CD4-positive, alpha-beta T cell (primary cell): ENCODE measurements at places on chromosomes 11 and 22.

DNA sequence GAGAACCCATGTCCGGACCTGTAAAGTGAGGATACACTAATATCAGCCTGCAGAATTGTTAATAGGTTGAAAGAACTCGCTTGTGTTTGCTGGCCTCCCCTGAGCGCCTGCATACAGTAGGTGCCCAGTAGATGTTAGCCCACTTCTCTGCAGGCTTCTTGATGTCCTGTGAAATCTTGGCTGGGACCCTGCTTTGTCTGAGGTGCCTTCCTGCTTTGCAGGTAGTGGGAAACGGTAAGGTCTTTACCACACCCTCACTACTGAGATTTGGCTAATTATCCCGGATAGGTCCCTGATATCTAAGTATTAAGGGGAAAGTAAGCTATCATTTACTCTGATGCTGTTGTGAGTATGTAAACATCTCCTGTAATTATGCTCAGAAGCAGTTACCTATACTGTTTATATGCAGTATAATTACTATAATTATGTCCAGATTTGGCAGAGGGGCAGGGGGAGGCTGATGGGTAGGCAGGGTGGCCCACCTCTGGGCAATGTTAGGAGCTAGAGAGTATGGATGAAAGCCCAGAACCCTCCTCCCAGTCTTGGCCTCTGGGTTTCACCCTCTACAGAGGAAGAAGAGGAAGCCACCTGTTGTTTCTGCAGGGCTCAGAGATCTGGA, 1.2 kb upstream of the ARRB1 start:
- H3K27me3 ChIP-seq = no peaks in the 10 kb centered on the region
- H3K4me3 ChIP-seq = peak overlapping the region; percentile 74
- peaks cover 52% of the 10 kb centered on the region for H3K4me1 ChIP-seq
- no peak for DNase-seq
- no peaks in the 10 kb centered on the region for H3K36me3 ChIP-seq

- no peak overlapping the region for H3K4me3 ChIP-seq
- H3K4me1 ChIP-seq = no peaks in the 10 kb centered on the region
- no peak for DNase-seq
- H3K27ac ChIP-seq = no peak overlapping the region
- no peaks in the 10 kb centered on the region for H3K27me3 ChIP-seq
Measured at GRCh38 chr11:70174547-70175235, 28.4 kb upstream of the FADD start.

GRCh38 chr22:31398231-31398630, 1.2 kb upstream of the DRG1 start:
- peaks cover 3% of the 10 kb centered on the region for H3K36me3 ChIP-seq
- no peaks in the 10 kb centered on the region for H3K27me3 ChIP-seq
- no peak overlapping the region for H3K27ac ChIP-seq
- H3K4me3 ChIP-seq = no peak overlapping the region

DNA sequence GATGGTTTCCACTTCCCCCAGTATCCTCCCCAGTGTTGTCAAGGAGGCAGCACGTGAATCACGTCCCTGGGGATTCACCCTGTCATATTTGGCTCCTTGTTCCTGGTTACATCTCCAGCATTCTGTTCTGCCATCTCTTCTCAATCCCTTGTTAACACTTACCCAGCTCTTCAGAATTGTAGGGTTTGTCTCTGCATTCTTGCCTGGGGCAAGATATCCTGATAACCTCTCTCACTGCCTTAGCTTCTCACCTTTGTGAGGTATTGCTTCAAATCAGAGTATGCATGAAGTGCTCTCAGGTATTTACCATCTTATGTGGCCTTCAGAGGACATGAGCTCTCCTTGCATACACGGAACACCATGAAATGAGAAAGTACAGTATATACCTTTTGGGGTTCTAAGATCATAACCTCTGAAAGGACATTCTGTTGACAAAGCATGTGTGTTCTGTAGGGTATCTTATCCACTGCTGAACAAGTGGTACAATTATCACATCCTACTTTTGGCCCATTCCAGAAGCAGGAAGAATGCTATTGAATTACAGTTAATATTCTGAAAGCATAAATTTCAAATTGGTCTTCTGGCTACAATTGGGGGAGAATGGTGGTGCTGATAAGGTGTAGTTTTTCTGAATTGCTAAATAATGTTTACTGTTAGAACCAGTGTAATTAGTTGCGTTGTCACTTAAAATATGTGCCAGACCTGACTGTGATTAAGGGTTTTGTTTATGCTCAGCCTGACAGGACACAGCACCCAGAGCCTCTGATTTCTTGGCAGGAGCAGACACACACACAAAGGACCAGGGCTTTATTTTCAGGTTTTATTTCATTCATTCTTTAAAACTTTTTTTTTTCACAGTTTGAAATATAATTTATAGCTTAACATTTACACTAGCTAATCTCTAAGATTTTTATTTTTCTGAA, 32.7 kb downstream of the VSTM5 start:
- H3K4me3 ChIP-seq = no peak overlapping the region
- DNase-seq = no peak
- H3K27me3 ChIP-seq = no peaks in the 10 kb centered on the region
- peaks cover 30% of the 10 kb centered on the region for H3K36me3 ChIP-seq
- no peak overlapping the region for H3K27ac ChIP-seq

GRCh38 chr11:122848186-122848585, 9.9 kb downstream of the CRTAM start:
- no peaks in the 10 kb centered on the region for H3K27me3 ChIP-seq
- H3K4me3 ChIP-seq = no peak overlapping the region
- H3K4me1 ChIP-seq = peaks cover 36% of the 10 kb centered on the region

GRCh38 chr11:73597956-73598718, at the start of gene FAM168A:
Gene FAM168A (minus strand): TSS chr11:73598112. CDS start chr11:73468474, 129,638 bp downstream.
- H3K36me3 ChIP-seq = no peaks in the 10 kb centered on the region
- H3K4me3 ChIP-seq = peak within 1 kb of the TSS; percentile 84
- peak within 1 kb of the TSS; percentile 77 for H3K27ac ChIP-seq
- no peaks in the 10 kb centered on the region for H3K27me3 ChIP-seq

- H3K27me3 ChIP-seq = no peaks in the 10 kb centered on the region
- H3K4me3 ChIP-seq = no peak overlapping the region
- no peaks in the 10 kb centered on the region for H3K36me3 ChIP-seq
Measured at GRCh38 chr11:44709281-44709562, 17.5 kb upstream of the TSPAN18 start.

- no peak overlapping the region for H3K27ac ChIP-seq
- no peaks in the 10 kb centered on the region for H3K36me3 ChIP-seq
- DNase-seq = no peak
- peaks cover 36% of the 10 kb centered on the region for H3K27me3 ChIP-seq
Measured at GRCh38 chr11:134406264-134407185, 5.5 kb downstream of the B3GAT1 start.

GRCh38 chr11:22130462-22131053, 62.3 kb upstream of the ANO5 start:
- H3K4me1 ChIP-seq = no peaks in the 10 kb centered on the region
- no peaks in the 10 kb centered on the region for H3K36me3 ChIP-seq
- no peak for DNase-seq
- no peak overlapping the region for H3K4me3 ChIP-seq
- no peak overlapping the region for H3K27ac ChIP-seq
- H3K27me3 ChIP-seq = no peaks in the 10 kb centered on the region

- no peak for DNase-seq
- no peak overlapping the region for H3K4me3 ChIP-seq
- H3K36me3 ChIP-seq = no peaks in the 10 kb centered on the region
- no peak overlapping the region for H3K27ac ChIP-seq
- peaks cover 12% of the 10 kb centered on the region for H3K27me3 ChIP-seq
Measured at GRCh38 chr11:8021920-8022319, 34.8 kb downstream of the EIF3F start.

DNA sequence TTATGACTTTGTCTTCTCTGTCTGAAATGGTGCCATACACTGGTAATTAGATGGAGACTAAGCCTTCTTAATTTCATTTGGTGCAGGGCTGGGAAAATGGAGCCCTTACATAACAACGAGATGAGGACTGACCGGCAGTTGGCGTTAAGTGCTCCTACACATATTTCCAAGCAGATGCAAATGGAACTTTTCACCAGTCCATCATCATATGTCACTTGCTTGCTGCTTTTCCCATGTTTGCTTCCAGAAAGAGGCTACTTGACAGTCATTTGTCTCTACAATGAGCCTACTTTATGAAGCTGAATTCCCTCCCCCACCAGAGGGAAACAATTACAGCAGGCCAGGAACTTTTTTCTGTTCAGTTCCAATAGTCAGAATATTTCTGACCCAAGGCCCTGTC, 32.6 kb downstream of the SVIP start:
- no peaks in the 10 kb centered on the region for H3K36me3 ChIP-seq
- no peaks in the 10 kb centered on the region for H3K4me1 ChIP-seq
- no peak overlapping the region for H3K27ac ChIP-seq
- DNase-seq = no peak

GRCh38 chr11:132220474-132220873, 850.1 kb downstream of the NTM start:
- no peak overlapping the region for H3K27ac ChIP-seq
- H3K27me3 ChIP-seq = no peaks in the 10 kb centered on the region
- DNase-seq = no peak
- H3K4me3 ChIP-seq = no peak overlapping the region
- H3K36me3 ChIP-seq = no peaks in the 10 kb centered on the region
- no peaks in the 10 kb centered on the region for H3K4me1 ChIP-seq

DNA sequence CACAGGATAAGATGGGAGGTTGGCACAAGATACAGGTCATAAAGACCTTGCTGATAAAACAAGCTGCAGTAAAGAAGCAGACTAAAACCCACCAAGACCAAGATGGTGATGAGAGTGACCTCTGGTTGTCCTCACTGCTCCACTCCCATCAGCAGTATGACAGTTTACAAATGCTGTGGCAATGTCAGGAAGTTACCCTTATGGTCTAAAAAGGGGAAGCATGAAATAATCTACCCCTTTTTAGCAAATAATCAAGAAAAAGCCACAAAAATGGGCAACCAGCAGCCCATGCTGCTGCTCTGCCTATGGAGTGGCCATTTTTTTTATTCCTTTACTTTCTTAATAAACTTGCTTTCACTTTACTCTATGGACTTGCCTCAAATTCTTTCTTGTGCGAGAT, 8.7 kb upstream of the PIWIL4 start:
- DNase-seq = no peak
- H3K4me3 ChIP-seq = no peak overlapping the region
- H3K36me3 ChIP-seq = no peaks in the 10 kb centered on the region
- H3K27me3 ChIP-seq = no peaks in the 10 kb centered on the region
- no peak overlapping the region for H3K27ac ChIP-seq

DNA sequence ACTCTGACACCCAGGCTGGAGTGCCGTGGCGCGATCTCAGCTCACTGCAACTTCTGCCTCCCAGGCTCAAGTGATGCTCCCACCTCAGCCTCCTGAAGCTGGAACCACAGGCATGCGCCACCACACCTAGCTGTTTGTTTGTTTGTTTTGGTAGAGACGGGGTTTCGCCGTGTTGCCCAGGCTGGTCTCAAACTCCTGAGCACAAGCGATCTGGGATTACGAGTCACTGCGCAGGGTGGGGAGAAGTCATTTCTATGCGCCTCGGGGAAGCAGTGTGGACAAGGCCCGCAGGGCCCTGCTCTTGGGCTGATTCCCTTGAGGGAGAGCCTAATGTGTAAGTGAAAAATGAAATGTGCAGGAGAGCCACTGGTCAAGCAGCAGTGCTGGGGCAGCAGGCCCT, 19.6 kb upstream of the SEPTIN5 start:
- H3K27ac ChIP-seq = no peak overlapping the region
- no peak overlapping the region for H3K4me3 ChIP-seq
- H3K27me3 ChIP-seq = no peaks in the 10 kb centered on the region
- H3K36me3 ChIP-seq = no peaks in the 10 kb centered on the region
- no peaks in the 10 kb centered on the region for H3K4me1 ChIP-seq

GRCh38 chr11:44585421-44585820, 20.0 kb downstream of the CD82 start:
- DNase-seq = no peak
- no peak overlapping the region for H3K4me3 ChIP-seq
- peaks cover 60% of the 10 kb centered on the region for H3K36me3 ChIP-seq
- H3K4me1 ChIP-seq = peaks cover 55% of the 10 kb centered on the region

DNA sequence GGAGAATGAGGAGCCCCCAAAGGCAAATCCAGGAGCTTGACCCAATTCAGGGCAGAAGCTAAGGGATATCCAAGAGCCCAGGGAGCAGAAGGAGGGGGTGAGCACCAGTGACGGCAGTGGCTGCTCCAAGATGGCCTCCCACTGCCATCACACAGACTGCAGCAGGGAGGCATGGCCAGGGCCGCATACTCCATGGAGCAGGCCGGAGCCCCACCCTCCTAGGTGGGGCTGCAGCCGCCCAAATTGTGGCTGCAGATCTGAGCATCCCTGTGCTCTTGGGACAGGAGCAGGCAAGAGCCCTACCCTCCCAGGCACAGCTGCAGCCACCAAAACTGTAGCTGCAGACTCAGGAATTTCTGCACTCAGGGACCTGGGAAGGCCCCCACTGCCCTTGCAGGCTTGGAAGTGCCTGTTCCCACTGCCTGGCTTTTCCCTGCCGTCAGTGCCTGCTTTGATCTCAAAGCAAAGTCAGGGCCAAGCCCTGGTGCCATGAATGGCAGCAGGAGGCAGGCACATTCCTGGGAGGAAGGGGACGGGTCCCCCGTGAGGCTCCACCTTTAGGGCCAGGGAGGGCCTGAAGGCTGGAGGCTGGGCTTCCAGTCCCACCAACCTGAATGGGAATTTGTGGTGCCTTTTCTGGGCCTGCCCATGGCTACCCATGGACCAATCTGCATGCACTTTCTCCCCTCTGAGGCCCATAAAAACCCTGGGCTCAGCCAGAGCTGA, 10.3 kb upstream of the WNT7B start:
- H3K36me3 ChIP-seq = no peaks in the 10 kb centered on the region
- no peak overlapping the region for H3K4me3 ChIP-seq
- DNase-seq = no peak
- no peaks in the 10 kb centered on the region for H3K4me1 ChIP-seq
- H3K27ac ChIP-seq = no peak overlapping the region
- no peaks in the 10 kb centered on the region for H3K27me3 ChIP-seq
